Foreskin keratinocyte (primary cell): ENCODE measurements at places on chromosomes 1 and 21. TPM values are rescaled to one million over a fixed set of nuclear protein-coding genes. Genes with fewer than 3 reads are reported as not detected.

- peak; percentile 25 for DNase-seq
These were observed 14.3 kb upstream of the CD34 start for GRCh38 chr1:207925210-207925609.

GRCh38 chr1:182246783-182247182 lies 144.8 kb downstream of the GLUL start:
- peak; percentile 59 for DNase-seq

DNA sequence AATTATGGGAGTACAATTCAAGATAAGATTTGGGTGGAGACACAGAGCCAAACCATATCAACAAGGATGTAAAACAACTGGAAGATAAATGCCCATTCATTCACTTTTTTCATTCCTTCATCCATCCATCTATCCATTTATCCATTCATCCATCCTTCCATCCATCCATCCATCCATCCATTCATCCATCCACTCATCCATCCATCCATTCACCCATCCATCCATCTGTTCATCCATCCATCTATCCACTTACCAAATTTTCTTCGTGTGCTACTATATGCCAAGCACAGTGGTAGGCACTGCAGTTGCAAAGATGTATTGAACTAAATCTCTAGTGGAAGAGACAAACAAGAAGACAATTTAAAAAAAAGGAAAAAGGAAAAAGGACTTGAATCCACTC lies 14.3 kb upstream of the SIPA1L2 start:
- no peak for DNase-seq

SFN gene
- 2,642 and 2,753 TPM in 2 replicates for total RNA-seq

- peak; percentile 97 for DNase-seq
These were observed 21.7 kb upstream of the LAMC2 start for GRCh38 chr1:183164340-183164739.

DNA sequence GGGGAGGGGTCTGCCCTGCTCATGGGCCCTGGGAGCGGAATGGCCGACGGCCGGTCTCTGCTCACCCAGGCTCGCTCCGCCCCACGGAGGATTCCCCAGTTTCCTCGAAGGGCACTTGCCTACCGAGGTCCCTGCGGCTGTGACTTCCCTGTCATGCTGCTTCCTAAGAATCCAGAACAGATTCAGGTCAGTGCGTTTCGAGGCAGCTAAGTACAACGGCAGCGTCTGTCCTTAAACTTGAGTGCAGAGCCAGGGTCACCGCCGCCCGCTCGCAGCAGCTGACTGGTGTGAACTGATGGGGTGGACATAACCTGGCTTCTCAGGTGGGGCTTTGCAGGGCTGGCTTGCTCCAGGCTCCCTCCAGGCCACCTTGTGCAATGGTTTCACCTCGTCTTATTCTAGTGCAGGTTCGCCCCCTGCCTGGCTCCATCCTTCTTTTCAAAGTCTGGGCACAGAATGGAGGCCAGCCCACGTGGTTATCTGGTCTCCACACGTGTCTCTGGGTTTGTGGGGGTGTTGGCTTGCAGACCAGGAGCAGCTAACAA lies 7.6 kb upstream of the C1orf174 start:
- no peak for DNase-seq

SPRR1B gene
- 36.3 and 89.7 TPM in 2 replicates for total RNA-seq
